ENCODE measurements at places on chromosomes 11 and 22.

- no peak for DNase-seq
Measured at GRCh38 chr11:2548596-2548995, 103.8 kb downstream of the KCNQ1 start.

DNA sequence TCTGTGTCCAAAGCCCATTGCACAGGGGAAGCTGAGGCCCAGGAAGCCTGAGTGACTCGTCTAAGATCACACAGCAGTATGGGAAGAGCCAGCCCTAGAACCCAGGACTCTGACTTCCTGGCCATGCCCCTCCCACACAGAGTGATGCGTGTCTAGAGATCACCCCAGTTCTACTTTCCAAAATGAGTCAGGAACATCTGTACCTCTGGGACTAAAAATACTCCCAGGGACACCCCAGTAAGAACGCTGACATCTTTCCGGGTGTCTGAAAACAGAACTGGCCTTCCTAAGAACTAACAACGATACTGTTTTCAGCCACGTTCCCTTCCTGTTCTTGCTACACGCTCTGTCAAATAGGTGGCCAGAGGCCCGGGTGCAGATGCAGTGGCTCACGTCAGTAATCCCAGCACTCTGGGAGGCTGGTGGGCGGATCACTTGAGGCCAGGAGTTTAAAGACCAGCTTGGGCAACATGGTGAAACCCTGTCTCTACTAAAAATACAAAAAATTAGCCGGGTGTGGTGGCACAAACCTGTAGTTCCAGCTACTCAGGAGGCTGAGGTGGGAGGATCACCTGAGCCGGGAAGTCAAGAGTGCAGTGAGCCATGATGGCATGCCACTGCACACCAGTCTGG is 21.7 kb upstream of the PDGFB start:
- DNase-seq = peak; percentile 40

DNA sequence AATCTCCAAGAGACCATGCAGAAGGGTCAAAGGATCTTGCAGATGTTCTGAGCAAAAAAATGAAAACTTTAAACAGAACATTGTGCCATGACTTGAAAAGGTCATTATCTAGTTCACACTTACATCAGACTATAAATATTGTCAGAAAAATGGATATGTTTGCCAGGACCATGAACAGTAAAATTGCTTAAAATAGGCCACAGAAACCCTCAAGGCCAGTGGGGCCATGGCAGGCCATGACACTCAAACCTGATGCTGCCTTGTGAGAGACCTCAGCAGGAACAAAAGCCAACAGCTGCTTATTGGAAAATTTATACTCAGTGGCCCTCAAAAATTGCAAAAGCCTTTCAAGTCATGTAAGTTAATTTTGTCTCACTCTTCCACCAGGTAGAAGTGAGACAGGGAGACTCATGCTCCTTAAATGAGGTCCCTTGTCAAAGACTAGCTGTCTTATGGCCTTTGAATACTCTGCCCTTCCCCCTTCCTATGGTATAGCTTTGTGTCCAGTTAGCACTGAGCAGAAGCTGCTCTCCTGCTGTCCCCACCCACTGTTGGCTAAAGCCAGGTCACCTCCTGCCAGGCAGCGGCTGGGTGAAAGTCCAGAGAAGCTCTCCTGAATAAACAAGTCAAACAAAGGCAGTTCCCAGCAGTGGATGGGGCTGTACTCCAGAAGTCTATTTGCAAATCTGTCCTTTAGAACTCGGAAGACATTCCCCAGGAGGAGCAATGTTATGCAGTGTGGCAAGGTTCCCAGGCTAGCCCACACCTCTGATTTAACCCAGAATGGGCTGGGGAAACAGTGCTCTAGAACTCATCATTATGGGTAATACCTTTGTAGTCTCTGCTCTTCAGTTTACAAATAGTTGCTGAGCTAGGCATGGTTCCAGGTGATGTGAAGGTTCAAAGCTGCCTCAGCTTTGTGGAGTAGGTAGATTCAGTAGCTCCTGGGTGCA is 21.4 kb downstream of the ADM start:
- DNase-seq = peak; percentile 33

DNA sequence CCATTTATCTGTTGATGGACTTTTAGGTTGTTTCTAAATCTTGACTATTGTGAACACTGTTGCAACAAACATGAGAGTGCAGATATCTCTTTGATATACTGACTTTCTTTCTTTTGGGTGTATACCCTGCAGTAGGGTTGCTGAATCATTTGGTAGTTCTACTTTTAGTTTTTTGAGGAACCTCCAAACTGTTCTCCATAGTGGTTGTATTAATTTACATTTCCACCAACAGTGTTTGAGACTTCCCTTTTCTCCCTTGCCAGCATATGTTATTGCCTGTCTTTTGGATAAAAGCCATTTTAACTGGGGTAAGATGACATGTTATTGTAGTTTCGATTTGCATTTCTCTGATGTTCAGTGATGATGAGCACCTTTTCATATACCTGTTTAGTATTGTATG is 330.0 kb downstream of the DDX10 start:
- no peak for DNase-seq
